ENCODE measurements at places on chromosomes 6 and 20.

DNA sequence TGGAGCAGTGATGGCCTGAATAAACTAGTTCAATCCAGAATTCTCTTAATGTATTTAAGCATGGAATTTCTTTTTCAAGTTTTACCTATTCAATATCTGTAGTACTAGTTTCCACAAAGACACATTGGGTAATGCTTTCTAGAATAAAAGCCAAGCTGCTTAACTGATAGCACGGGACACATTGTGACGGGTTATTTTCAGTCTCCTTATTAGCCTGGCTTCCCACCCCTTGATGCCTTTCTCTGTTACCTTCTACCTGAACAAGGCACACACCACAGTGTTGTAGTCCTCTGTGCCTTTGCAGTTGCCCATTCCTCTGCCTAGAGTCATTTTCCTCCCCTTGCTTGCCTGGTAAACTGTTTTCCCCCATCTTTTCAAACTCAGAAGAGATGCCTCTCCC is 139.1 kb downstream of the HDGFL1 start:
- H3K36me3 ChIP-seq, result no peaks in the 10 kb centered on the region
- DNase-seq, result no peak
- no peak overlapping the region for H3K27ac ChIP-seq
- no peaks in the 10 kb centered on the region for H3K4me1 ChIP-seq
- no peaks in the 10 kb centered on the region for H3K27me3 ChIP-seq

GRCh38 chr20:38523697-38524096 is 51.1 kb downstream of the RALGAPB start:
- H3K36me3 ChIP-seq, result peaks cover 18% of the 10 kb centered on the region
- no peaks in the 10 kb centered on the region for H3K27me3 ChIP-seq
- no peaks in the 10 kb centered on the region for H3K4me1 ChIP-seq
- H3K4me3 ChIP-seq, result no peak overlapping the region
- no peak overlapping the region for H3K27ac ChIP-seq

- peaks cover 6% of the 10 kb centered on the region for H3K36me3 ChIP-seq
- no peaks in the 10 kb centered on the region for H3K27me3 ChIP-seq
- peak overlapping the region; percentile 72 for H3K27ac ChIP-seq
- H3K4me3 ChIP-seq, result no peak overlapping the region
Measured at GRCh38 chr6:149723771-149724417, 6.0 kb upstream of the LATS1 start.

- H3K4me1 ChIP-seq, result peaks cover 2% of the 10 kb centered on the region
- DNase-seq, result no peak
- H3K27ac ChIP-seq, result no peak overlapping the region
- H3K4me3 ChIP-seq, result no peak overlapping the region
- peaks cover 2% of the 10 kb centered on the region for H3K36me3 ChIP-seq
Measured at GRCh38 chr6:129481706-129482105, 228.3 kb downstream of the ARHGAP18 start.

DNA sequence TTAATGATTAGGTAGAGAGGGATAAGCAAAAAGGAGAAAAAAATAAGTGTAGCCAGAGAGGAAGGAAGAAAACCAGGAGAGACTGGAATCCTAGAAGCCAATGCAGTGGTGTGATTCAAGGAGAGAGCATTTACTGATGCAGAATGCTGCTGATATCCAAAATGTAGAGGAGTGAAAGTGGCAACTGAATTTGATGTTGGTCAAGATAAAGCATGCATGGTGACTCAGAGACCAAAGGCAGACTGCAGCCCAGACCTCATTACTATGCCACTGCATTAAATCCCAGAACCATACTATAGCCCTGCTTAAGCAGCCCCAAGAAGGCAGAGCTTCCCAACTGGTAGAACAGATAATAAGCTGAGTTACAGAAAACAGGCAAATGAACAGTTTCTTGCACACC is 15.8 kb downstream of the KLHL32 start:
- H3K36me3 ChIP-seq, result no peaks in the 10 kb centered on the region
- DNase-seq, result no peak
- no peaks in the 10 kb centered on the region for H3K4me1 ChIP-seq
- H3K27ac ChIP-seq, result no peak overlapping the region
- no peaks in the 10 kb centered on the region for H3K27me3 ChIP-seq

DNA sequence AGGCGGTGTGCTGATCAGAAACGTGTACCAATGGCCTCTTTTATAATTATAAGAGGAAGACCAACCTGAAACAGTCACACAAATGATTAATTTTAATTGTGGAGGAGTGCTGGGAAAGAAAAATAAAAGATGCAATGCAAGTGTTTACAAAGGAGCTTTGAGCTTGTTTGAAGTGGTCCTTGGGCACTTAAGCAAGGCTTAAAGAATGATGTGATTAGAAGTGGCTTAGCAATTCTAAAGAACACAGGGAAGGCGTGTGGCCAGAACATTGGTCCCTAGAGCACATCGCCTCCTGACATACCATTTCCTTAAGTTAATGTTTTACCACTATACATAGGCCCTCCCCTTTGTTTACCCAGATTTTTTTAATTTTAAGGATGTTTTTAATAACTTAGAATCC is 26.1 kb downstream of the PTPN1 start:
- peaks cover 31% of the 10 kb centered on the region for H3K4me1 ChIP-seq
- DNase-seq, result no peak
- peaks cover 18% of the 10 kb centered on the region for H3K36me3 ChIP-seq
- no peak overlapping the region for H3K27ac ChIP-seq

GRCh38 chr6:84166395-84166794 is 61.0 kb downstream of the CEP162 start:
- no peaks in the 10 kb centered on the region for H3K4me1 ChIP-seq
- H3K27me3 ChIP-seq, result no peaks in the 10 kb centered on the region
- DNase-seq, result no peak
- H3K4me3 ChIP-seq, result no peak overlapping the region
- H3K36me3 ChIP-seq, result peaks cover 14% of the 10 kb centered on the region

DNA sequence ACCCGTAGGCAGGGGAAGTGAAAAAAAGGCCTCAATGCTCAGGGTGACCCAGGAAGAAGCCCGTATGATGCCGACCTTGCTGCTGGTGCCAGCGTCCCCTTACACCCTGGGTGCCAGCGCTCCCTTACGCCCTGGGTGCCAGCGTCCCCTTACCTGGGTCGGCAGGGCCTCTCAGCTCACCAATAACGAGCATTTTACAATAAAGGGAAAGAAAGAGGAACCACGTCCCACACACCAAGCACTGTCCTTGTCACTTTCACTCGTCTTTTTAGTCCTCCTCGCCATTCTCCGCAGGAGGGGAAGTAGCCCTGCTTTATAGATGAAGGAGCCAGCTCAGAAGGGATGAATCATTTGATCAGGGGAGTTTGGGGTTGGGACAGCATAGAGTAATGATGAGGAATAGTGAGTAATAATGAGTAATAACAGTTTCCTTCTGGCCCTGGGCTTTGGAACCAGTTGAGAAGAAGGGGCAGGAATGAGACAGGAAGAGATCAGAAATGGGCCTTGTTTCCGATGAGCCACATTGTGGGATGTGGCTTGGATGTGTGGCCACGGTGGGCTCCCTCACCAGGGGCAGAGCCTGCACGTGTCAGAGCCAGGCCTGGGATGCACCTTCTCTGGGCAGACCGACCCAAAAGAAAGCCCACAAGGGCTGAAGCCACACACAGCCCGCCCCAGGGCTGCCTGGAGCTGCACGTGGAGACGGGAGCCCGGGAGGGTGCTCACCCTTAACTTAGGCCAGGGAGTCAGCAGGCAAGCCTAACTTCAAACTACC is 75.7 kb downstream of the SYNJ2 start:
- H3K27me3 ChIP-seq, result no peaks in the 10 kb centered on the region
- peaks cover 17% of the 10 kb centered on the region for H3K36me3 ChIP-seq
- H3K4me1 ChIP-seq, result peaks cover 14% of the 10 kb centered on the region
- H3K27ac ChIP-seq, result no peak overlapping the region
- no peak for DNase-seq
- H3K4me3 ChIP-seq, result no peak overlapping the region

DNA sequence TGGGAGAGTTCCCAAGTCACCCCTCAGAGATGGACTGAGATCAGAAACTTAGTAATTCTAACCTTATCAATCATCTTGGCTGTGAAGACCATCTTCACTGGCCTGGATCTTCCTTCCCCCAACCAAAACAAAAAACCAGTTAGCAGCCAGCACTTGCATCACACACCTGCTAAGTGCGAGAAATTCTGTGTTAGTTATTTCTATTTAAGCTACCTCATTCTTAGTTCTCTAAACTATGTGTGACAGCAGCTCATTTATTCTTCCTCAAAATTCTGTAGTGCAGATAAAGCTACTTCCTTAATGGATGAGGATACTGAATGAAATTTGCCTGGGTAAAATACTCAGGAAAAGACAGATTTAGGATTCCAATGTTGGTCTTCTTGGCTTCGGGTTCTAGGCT is 18.2 kb upstream of the TAGAP start:
- peak overlapping the region; percentile 96 for H3K27ac ChIP-seq
- no peak for DNase-seq
- H3K4me1 ChIP-seq, result peaks cover 68% of the 10 kb centered on the region

DNA sequence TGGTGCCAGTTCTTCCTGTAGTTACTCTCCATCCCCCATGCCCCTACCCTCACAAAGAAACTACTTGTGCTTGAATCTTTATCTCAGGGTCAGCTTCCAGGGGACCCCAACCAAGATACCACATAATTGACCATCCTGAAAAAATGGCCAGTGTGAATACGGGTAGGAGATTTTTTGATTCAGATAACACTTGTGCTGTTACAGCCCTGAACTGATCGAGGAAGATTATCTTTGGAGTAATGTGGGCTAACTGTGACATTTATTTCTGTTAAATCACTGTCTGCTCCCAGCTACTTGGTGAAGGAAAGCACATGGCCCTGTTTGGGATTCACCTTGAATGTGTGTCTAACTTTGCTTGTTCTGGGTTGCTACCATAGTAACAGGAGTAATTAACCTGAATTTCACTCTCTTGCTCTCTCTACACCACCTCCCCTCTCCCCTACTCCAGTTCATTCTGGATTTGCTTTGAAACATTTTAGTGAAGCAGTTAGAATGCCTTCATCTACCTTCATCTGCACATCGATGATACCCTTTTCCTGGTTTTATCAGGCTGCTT is 219.6 kb upstream of the CHD6 start:
- no peaks in the 10 kb centered on the region for H3K4me1 ChIP-seq
- no peak for DNase-seq
- H3K36me3 ChIP-seq, result no peaks in the 10 kb centered on the region
- no peak overlapping the region for H3K4me3 ChIP-seq
- H3K27ac ChIP-seq, result no peak overlapping the region
- H3K27me3 ChIP-seq, result no peaks in the 10 kb centered on the region

GRCh38 chr6:80480421-80481157 is 374.1 kb downstream of the BCKDHB start:
- no peaks in the 10 kb centered on the region for H3K27me3 ChIP-seq
- no peak overlapping the region for H3K27ac ChIP-seq
- no peaks in the 10 kb centered on the region for H3K4me1 ChIP-seq
- DNase-seq, result no peak

DNA sequence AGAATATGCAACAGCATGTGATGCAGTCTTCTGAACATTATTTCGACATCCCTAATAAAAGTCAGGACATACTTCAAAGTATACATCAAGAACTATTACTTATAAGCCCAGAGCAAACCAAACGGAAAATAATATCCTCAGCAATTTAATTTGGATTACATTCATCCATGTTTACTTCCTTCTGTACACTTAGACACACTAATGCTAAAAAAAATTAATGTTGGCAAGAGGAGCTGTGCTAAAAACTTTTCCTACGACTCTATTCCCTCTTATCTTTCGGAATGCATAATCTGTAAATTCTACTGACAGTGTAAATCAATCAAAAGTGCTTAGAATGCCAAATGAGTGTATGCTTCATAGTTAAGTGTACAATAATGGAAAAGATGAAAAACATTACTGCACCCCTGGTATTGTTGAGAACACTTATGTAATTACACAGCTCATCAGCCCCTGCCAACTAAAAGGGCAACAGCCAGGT is 301.2 kb upstream of the HSF2 start:
- DNase-seq, result no peak
- H3K27me3 ChIP-seq, result peaks cover 2% of the 10 kb centered on the region
- no peak overlapping the region for H3K4me3 ChIP-seq
- H3K36me3 ChIP-seq, result no peaks in the 10 kb centered on the region

GRCh38 chr6:152896923-152897322 is 85.9 kb downstream of the FBXO5 start:
- no peak for DNase-seq
- H3K4me3 ChIP-seq, result no peak overlapping the region
- no peak overlapping the region for H3K27ac ChIP-seq
- no peaks in the 10 kb centered on the region for H3K36me3 ChIP-seq
- peaks cover 5% of the 10 kb centered on the region for H3K27me3 ChIP-seq

DNA sequence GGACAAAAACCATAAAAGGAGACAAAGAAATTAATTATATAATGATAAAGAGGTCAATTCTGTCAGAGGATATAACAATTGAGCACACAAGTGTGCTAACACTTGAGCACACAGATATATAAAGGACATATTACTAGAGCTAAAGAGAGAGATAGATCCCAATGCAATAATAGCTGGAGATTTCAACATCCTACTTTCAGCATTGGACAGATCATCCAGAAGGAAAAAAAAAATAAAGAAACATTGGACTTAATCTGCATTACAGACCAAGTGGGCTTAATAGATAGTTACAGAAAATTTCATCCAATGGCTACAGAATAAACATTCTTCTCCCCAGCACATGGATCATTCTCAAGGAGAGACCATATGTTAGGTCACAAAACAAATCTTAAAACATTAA is 9.9 kb downstream of the VNN1 start:
- H3K36me3 ChIP-seq, result peaks cover 3% of the 10 kb centered on the region
- no peak overlapping the region for H3K4me3 ChIP-seq
- H3K27ac ChIP-seq, result no peak overlapping the region
- no peaks in the 10 kb centered on the region for H3K4me1 ChIP-seq
- no peak for DNase-seq

DNA sequence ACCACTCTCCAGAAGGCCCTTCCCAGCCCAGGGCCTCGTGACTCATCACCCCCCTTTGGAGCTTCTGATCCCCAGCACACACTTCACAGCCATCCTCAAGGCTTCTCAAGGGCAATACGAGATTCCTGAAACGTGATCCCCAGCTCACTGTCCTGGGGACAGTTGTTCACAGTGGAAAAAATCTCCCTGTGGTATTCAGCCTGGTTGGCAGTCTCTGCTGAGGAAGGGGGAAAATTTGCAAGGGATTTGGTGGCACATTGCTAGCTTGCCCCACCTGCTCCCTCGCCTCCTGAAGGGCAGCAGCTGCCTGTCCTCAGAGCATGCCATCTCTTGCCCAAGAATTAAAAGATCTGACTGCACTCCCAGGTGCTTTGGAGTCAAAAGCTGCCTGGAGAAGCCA is 20.7 kb upstream of the PKHD1 start:
- no peak overlapping the region for H3K4me3 ChIP-seq
- peaks cover 10% of the 10 kb centered on the region for H3K27me3 ChIP-seq
- H3K4me1 ChIP-seq, result no peaks in the 10 kb centered on the region
- peaks cover 1% of the 10 kb centered on the region for H3K36me3 ChIP-seq
- no peak for DNase-seq
